ENCODE measurements at places on chromosomes 1 and 21. TPM values are rescaled to one million over a fixed set of nuclear protein-coding genes. Genes with fewer than 3 reads are reported as not detected.
A peak's percentile ranks its signal among the peaks of the same experiment; 100 is the strongest.

The GUCA2B gene
- total RNA-seq = not detected

- DNase-seq = no peak
These were observed 41.7 kb downstream of the PKP1 start for GRCh38 chr1:201324821-201325677.

GRCh38 chr21:36663033-36663855, 35.7 kb upstream of the SIM2 start:
- DNase-seq = no peak

DNA sequence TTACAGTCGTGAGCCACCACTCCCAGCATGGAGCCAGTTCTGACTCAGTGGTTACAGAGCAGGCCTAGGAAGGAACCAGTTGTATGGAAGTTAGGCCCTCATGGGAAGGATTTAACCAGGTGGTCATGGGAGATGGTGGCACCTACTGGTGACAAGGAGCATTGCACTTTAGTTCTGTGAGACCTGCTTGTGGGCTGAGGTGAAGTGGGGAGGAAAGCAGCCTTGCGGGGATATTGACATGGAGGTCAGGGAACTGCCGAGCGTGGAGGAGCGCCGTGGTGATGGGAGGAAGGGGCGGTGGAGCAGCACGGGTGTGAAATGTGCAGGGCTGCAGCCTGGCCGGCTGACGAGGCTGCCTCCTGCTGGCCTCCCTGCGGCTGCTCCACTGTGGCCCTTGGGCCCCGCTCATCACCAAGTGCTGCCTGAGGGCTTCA, 100.4 kb downstream of the GALNT2 start:
- DNase-seq = no peak

DNA sequence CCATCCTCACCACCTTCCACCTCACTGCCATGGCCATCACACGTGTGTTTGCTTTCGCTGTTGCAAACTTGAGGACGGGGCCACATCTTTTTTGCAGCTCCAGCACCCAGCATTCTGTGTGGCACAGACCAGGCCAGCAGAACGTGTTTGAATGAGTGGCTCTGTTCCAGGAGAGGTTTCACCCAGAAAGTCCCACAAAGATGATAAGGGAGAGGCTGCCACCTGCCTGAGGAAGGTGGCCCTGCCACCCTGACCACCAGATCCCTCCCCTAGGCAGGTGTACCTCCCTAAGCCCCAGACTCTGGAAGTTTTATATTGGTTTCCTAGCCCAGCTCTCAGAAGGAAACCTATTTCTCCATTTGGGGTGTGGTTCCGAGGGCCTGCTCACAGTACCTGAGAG, 252.1 kb downstream of the KAZN start:
- no peak for DNase-seq

GRCh38 chr1:6794164-6794563, 8.9 kb downstream of the CAMTA1 start:
- no peak for DNase-seq

- peak; percentile 24 for DNase-seq
These were observed 388.7 kb downstream of the PTPRU start for GRCh38 chr1:29625084-29625420.

The LAD1 gene
- total RNA-seq = 229 TPM

The TCHH gene
- total RNA-seq = 71.9 TPM

GRCh38 chr1:201709564-201710295, 119.2 kb upstream of the IPO9 start:
- peak; percentile 88 for DNase-seq

DNA sequence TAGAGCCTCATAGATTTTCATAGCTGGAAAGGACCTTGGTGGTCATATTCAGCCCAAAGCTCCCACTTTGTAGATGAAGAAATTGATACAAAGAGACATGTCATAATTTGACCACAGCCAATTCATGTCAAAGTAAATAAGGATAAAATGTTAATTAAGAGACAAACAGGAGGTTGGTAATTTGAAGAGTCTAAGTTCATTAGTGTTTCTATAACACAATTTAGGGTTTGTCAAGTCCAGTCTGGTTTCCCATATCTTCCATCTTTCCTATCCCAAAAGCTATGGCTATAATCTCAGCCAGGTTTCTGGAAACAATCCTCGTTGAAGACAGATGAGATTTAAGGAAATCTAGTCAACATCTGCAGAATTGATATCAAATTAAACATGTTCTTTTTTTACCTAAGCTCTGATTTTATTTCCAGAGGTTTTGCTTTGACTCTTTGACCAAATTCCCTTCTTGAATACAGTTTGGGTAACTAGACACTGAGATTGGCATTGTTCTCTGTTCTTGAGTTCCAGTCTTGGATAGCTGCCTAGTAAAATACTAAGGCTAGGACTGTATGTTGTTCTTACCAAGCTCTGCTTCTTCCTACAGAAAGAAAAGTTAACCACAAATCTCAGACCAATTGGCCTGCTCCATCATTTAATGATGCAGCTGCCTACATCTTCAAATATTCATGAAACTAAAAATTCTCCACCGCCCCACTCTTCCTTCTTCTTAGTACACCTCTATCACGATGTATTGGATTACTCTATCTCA, 62.0 kb downstream of the SLC44A5 start:
- DNase-seq = no peak

- no peak for DNase-seq
These were observed 1054.7 kb upstream of the TMPRSS15 start for GRCh38 chr21:19458295-19458694.

GRCh38 chr1:23362218-23362713, 7.4 kb downstream of the ZNF436 start:
- DNase-seq = no peak

The AMY1C gene
- 0.60 TPM for total RNA-seq

DNA sequence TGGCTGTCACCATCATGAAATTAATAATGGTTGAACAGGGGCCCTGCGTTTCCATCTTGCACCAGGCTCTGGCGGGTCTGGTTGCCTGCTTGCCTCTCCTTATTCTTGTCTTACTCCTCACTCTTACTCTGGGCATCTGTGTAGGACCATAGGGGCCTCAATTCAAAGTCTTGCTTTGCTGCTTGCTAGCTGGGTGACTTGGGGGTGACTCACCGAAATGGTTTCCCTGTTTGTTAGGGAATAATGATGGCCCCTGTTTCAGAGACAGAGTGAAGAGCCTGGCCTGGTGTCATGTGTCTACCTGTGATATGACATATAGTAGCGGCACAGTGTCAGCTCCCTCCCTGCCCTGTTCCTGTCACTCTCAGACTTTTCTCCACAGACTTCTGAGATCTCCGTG, 24.6 kb downstream of the KCNC4 start:
- DNase-seq = no peak

The PRAMEF5 gene
- total RNA-seq = not detected

The CA6 gene
- 28.2 TPM for total RNA-seq

GRCh38 chr1:119929643-119930315, 33.5 kb upstream of the ADAM30 start:
- no peak for DNase-seq

DNA sequence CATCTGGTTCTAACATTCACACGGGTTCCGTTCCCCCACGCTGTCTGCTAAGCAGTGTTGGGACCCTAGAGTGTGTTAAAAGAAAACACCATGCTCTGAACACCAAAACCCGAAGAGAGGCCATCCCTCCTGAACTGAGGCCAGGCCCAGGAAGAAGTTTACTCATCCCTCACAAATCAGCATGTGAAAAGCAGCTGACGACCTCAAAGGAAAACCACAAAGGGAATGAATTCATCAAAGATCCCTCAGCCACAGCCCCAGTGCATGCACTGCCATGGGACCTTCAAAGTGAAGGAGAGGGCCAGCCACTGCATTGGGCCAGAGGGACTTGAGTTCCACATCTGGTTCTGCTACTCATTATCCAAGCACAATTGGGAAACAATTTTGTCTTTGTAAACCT, 7.0 kb upstream of the PSEN2 start:
- DNase-seq = no peak

DNA sequence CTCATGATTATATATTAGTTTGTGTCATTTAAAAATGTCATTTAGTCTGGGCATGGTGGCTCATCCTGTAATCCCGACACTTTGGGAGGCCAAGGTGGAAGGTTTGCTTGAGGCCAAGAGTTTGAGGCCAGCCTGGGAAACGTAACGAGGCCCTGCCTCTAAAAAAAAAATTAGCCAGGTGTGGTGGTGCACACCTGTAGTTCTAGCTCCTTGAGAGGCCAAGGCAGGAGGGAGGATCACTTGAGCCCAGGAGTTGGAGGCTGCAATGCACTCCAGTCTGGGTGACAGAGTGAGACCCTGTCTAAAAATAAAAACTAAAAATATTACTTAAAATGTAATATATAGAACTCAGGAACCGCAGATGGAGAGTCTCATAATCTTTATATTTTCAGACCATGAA, 34.6 kb downstream of the RUNX3 start:
- DNase-seq = no peak

The PIP5K1A gene
- 41.6 TPM for total RNA-seq

DNA sequence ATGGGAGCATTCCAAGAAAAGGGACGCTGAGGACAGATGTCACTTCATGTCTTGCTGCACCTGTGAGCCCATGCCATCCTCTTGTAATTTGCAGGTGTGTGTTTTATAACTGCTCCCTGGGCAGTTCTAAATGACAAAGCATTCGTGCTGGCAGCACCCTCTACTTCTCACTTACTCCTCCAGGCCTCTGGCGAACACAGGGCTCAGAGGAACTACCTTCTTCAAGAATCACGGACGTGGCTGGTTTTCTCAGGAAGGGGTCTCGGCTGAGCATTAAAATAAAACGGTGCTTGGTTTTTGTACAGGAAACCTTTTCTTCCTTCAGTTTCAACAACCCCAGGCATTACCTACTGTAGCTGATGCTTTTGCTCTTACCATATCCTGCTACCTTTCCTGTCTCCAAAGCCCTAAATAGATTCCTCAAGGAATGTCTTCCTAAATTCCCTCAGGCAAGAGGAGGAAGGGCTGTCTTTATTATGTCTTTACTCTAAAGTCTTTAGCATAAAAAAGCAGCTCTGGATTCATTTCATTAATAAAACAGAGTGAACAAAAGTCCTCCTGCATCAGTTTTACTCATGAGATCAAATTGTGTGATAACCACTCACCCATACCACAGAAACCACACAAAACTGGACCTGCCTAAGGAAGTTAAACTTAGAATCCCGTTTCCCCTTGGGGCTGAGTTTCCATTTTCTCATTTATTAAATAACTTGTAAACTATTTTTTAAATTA, 79.0 kb upstream of the MAP10 start:
- no peak for DNase-seq

The MSH4 gene
- not detected for total RNA-seq

The CCT8 gene
- 98.6 TPM for total RNA-seq

DNA sequence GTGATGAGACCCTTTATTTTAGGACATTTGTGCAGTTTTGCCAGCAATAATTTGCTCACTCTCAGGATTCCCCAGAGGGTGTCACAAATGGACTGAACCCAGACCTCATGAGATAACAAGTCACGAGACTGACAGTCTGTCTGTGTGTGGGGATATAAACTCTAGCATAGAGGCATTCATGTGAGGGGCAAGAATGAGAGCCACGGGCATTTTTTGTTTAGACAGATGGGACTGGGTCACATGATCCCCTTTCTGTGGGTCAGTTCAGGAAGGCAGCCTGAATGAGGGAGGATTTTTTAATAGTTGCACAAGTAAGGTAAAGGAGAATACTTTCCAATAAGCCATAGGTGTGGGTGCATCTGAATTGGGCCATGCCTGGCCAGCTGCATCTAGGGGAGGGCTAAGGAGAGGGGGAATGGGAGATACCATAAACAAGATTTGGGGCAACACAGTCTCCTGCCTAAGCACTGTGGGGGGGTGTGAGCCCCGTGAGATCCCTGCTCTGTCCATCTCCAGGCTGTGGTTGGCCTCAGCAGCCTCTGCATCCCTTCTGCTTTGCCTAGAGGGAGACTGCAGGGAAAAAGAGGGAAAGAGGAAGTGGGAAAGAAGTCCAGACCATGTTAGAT, 66.6 kb downstream of the NAV1 start:
- no peak for DNase-seq

DNA sequence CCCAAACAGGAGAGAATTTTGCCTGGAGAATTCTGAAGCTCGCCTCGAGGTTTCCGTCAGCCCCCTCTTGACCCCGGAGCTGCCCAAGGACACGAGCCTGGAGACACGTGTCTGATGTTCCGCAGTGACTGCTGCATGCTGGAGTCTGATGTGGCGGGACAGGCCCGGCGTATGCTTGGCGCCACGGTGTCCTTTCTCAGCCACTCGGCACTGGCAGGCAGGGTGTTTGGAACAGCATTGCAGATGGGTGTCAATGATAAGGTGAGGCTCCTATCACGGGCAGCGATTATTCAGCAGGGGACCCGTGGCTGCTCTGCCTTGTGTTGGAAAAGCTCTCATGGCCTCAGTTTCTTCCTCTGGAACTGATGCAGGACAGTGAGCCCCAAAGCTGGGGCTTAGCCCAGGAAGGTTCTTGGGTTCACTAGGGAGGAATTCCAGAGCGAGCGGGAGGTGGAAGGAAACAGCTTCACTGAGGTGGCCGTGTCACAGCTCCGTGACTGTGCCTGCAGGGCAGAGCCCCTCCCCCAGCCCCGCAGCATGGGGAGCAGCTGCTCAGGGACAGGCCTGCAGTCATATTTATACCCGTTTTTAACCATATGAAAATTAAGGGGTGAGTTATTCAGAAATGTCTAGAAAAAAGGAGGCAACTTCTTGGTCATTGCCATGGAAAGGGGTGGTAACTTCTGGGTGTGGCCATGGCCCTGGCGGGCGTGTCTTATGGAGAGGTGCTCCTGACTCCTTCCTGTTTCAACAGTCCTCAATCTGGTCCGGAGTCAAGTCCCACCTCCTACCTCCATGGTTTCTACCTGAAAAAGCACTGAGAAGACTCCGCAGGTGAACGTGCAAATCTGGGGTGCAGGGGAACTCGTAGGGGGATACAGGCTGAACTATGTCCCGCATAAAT, 123.4 kb downstream of the SIK1 start:
- DNase-seq = no peak

DNA sequence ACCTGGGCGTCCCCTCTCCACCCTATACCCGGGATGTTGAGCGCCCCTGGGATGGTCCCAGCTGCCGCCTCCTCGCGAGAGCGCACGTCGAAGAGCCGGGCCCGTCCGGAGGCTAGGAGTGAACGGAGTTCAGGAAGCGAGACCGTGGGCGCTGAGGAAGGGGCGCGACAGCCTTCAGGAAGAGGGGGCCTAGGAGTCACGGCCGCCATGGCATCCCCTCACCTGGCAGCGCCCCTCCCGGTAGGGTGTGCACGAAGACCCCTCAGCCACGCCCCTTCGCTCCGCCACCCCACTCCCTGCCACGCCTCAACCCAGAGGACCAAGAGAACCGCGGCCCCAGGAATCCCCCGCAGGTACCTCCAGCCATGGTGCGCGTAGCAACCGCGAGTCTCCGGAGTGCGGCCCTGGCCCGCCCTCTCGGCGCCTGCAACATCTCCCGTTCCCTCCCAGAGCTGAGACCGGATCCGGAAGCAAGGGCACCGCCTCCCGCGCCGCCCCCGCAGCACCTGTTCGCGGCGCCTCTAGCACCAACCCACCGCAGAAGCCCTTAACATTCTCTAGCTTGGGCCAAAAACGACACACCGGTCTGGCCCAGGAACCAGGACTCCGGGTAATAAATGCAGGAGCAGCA, at the start of gene TSTD1:
Gene TSTD1, minus strand, starts transcription at position 442 of the 631 bp plus-strand sequence. Its CDS starts 75 bp downstream, at position 367.
- DNase-seq = peak; percentile 72

GRCh38 chr1:174337000-174337681, 110.6 kb upstream of the GPR52 start:
- DNase-seq = no peak

The OR10J1 gene
- total RNA-seq = not detected

The FAM43B gene
- total RNA-seq = not detected
